Activated CD8-positive, alpha-beta T cell treated with anti-CD3 and anti-CD28 coated beads, Interleukin-2, amount 10 ng/mL, durations not matched to agents 7 days and 5 days (primary cell): ENCODE measurements at places on chromosomes 2 and 18. TPM values are rescaled to one million over a fixed set of nuclear protein-coding genes. Genes with fewer than 3 reads are reported as not detected.

DNA sequence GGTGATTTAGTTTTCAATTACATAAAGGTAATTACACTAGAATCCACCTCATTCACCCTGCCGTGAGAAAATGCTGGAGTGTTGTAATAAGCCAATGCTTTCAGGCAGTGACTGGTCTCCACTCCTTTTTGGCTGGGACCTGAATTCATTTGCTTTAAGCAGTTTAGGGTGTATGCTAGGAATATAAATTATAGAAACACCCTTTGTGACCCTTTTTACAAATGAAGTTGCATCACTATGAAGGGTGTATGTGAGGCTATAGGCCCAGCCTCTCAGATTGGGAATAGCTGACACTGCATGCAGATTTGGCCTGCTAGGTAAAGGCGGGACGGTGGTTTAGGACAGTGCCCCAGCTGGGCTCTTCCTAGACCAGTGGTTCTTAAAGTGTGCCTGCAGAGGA, 50.8 kb upstream of the NFE2L2 start:
- no peak for DNase-seq

C2orf15 gene
- 0.86 TPM for total RNA-seq

KCNIP3 gene
- total RNA-seq: not detected

DNA sequence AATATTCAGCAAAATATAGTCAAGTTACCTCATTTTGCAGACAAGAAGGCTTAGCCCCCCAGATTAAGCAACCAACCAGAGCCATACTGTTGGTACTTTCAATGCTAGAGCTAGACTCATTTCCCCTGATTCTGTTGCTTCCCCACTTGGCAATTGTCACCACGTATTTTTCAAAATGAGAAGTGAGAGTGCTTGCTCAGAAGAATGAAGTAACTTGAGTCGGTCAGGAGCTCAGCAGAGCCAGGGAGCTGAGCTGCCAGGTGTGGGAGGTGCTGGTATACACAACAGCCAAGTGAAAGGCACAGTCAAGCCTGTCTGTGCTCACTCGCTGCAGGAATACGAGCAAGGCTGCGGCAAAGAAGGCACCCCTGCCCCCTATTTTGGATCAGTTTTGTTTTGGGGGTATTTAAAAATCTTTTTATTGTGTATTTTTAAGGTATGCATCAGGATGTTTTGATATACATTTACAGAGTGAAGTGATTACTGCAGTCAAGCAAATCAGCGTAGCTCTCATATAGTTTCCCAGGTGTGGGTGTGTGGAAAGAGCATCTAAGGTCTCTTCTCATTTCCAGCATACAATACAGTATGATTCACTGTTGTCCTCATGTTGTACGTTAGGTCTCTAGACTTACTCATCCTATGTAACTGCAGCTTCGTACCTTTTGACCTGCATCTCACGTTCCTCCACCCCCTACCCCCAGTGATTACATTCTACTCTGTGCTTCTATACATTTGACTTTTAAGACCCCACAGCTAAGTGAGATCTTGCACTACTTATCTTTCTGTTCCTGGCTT, 62.4 kb downstream of the MRPS9 start:
- DNase-seq: no peak

NCKAP1 gene
- total RNA-seq: 0.52 TPM

- DNase-seq: no peak
These were observed 16.5 kb upstream of the SLC16A14 start for GRCh38 chr2:230085201-230085600.
